ENCODE measurements at places on chromosomes 7 and 10.

DNA sequence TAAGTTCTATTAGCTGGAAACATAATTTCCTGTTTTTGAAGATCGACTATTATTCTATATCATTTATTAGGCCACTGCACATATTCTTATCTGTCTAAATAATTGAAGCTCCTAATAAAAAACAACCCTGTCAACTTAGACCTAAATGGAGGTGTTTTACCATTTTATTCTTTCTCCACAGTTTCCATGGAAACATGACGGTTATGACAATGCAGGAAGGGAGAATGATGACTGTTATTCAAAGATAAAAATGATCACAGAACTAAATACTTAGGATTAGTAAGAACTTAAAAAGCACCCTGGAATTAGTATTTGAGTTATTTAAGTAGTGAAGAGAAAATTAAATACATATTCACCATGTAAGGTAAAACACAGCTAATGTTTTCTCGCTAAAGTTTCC lies 119.9 kb upstream of the DKK1 start:
- no peak for DNase-seq

- no peak for DNase-seq
Measured at GRCh38 chr7:144670218-144670617, 165.6 kb downstream of the TPK1 start.

GRCh38 chr10:63866075-63866746 lies 345.0 kb downstream of the REEP3 start:
- peak; percentile 59 for DNase-seq

- no peak for DNase-seq
Measured at GRCh38 chr7:119254742-119255141, 1018.2 kb upstream of the KCND2 start.

GRCh38 chr10:66519616-66520015 lies 406.2 kb upstream of the LRRTM3 start:
- no peak for DNase-seq

GRCh38 chr10:129765664-129766550 lies 198.2 kb downstream of the EBF3 start:
- no peak for DNase-seq

DNA sequence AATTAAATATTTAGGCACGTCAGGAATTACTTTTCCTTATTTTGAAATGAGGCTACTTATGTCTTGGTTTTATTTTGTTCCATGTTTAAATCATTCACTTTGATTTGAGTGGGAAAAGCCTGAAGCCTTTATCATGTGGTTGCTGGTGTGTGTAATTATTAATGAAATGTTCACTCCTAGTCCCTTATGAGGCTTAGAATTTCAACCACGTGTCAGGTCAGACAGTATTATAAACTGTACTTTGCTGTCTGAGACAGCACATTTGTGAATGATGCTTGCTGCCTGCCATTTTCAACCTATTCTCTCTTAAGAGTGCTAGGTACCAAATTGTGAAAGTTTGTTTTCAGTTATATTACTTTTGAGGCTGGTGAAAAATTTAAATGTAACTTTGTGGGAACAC lies 58.9 kb downstream of the COL17A1 start:
- no peak for DNase-seq

DNA sequence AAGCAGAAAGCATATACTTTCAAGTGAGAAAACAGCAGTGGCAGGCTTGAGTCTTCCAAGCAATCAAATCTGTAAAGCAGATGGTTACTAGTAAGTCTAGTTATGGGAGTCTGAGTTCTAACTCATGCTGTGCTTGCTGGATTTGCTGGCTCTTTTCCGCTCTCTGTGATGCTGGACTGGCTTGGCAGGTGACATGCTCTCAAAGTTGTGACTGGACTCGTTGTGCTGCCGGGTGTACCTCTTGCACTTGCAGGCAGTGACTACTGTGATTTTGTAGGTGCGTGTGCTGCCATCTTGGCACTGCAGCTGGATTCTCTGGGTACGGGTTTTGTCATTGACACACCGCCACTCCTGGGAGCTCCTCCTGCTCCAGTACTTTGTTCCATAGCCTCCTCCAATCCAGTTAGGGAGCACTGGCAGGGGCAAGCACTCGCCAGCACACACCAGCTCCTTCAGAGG lies 3.1 kb downstream of the SOSTDC1 start:
- no peak for DNase-seq

DNA sequence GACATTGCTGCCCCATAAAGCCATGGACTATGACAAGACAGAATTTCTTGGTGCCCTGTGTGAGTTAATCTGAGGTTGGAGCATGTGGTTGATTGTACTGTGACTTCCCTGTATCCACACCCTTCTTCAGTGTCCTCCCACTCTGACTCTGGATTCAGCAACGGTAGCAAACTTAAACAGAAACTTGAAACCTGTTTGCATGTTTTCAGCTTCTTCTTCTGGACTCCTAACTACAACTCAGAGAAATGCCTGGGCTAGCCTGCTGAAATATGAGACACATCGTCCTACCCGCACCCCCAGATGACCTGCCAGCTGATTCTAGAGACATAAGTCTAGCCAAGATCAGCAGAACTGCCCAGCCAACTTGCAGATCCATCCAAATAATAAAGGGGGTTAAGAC lies 78.4 kb downstream of the IPMK start:
- DNase-seq = no peak

GRCh38 chr7:121420976-121421375 lies 24.9 kb upstream of the FAM3C start:
- DNase-seq = no peak

GRCh38 chr7:304574-305409 lies 14.8 kb downstream of the FOXL3 start:
- no peak for DNase-seq

DNA sequence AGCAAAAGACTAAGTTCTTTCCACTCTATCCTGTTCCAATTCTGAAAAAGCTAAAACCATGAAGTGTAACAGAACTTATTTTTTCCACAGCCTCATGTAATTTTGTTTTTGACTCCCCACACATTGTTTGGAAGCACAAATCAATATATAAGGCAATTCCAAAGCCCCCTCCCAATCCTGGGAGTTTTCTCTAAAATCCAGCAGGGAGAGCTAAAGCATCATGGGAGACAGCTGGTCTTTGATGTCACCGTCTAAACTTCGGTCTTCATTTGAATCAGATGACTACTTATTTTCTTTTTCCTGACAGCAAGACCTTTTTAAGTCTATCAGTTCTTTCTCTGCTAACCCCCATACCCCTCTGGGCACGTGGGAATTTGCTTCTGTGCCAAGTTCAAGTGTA lies 33.3 kb upstream of the PON1 start:
- no peak for DNase-seq

GRCh38 chr7:107580716-107581383 lies 804 bp downstream of the BCAP29 start:
- DNase-seq = no peak

DNA sequence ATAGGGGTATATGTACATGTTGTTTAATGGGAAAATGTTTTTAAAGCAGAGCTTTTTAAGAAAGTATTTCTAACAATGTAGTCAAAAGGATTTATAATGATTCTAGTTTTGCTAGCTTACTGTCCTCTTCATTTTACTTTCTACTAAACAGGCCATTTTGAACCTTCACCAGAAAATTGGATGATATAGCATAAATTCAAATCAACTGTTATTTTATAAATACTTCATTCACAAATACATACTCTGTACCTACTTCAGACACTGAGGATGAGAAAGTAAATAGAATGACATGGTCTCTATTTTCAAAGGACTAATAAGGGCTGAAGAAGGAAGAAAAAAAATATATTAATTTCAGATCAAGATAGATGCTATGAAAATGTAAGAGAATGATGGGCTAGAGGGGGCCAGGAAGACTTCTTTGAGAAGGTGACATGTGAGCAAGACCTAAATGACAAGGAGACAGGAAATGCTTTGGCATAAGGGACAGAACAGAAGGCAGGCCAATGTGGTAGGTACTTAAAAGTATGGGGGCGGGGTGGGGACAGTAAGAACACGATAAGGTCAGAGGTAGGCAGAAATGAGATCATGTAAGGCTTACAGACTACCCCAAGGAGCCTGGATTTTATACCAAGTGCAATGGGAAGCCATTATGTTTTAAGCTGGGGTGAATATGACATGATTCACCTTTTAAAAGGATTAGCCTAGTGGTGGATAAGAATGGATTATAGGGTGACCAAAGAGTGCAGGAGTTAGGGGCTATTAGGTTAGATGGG lies 5.2 kb downstream of the NAMPT start:
- DNase-seq = no peak

- no peak for DNase-seq
Measured at GRCh38 chr10:9243941-9244411, 1189.5 kb downstream of the GATA3 start.

GRCh38 chr7:30430276-30430675 lies 48.3 kb downstream of the NOD1 start:
- no peak for DNase-seq

- no peak for DNase-seq
Measured at GRCh38 chr10:49518982-49519578, 19.8 kb downstream of the ERCC6 start.

- no peak for DNase-seq
Measured at GRCh38 chr7:29892231-29892630, 85.9 kb downstream of the WIPF3 start.

GRCh38 chr10:97590082-97590747 lies 694 bp downstream of the C10orf62 start:
- no peak for DNase-seq

DNA sequence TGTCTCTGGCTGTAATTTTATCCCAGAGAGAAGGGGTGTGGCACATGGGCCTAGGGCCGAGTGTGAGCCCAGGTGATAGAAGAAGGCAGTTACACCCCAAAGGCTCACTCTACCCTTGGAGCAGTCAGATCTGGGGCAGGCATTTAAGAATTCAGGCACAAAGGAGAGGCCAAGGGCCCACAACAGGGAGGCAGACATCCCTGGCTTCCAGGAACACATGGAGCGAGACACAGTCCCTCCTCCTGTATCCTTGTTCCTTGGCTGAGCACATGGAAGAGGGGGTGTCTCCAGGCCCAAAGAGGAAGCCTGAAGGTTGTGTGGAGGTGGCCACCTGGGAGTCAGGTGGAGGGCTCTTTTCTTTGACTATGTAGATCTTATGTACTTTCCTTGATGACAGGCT lies 286.2 kb downstream of the RPS24 start:
- no peak for DNase-seq

GRCh38 chr10:93554760-93555432 lies 11.6 kb upstream of the FFAR4 start:
- DNase-seq = peak; percentile 47

DNA sequence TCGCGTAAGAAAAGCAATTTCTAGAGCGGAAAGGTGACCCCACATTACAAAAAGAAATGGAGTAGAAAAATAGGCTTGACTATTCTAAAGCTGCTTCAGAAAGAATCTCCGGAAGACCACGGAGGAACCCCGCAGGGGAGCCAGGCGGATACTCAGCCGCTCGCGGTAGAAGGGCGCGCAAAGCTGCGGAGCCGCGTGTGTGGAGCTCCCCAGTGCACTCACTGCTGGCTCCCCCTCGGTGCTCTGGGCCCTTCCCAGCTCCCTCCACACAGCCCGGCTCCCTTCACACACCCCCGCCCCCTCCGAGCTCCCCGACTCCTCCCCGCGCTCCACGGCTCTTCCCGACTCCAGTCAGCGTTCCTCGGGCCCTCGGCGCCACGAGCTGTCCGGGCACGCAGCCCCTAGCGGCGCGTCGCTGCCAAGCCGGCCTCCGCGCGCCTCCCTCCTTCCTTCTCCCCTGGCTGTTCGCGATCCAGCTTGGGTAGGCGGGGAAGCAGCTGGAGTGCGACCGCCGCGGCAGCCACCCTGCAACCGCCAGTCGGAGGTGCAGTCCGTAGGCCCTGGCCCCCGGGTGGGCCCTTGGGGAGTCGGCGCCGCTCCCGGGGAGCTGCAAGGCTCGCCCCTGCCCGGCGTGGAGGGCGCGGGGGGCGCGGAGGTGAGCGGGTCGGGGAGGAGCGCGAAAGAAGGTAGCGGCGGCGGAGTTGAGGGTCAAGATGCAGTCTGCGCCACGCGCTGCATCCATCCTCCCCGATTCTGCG lies at the start of gene STEAP2:
Gene STEAP2 (plus strand): TSS at position 350 of the 758 bp plus-strand sequence. CDS start 13,343 bp downstream, outside the sequence.
- DNase-seq = peak; percentile 73

DNA sequence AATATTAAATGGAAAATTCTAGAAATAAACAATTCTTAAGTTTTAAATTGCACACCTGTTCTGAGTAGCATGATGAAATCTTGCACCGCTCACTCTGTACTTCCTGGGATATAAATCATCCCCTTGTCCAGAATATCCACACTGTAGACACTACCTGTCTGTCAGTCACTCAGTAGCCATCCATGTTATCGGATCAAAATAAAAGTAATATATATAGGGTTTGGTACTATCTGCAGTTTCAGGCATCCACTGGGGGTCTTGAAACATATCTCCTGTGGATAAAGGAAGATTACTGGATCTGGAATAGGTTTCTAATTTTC lies 6.8 kb downstream of the TECTB start:
- no peak for DNase-seq

DNA sequence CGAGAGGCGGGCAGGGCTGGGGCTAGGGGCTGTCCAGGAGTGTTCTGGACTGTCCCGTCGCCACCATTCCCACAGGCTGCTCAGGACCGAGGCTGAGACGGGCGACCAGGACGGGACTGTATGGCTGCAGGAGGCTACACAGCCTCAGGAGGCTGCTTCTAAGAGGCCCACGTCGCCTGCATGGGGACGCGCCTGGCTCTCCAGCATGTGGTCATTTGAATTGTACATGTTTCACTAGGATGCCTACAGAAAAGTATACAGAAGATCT lies 216.3 kb downstream of the TCERG1L start:
- no peak for DNase-seq

DNA sequence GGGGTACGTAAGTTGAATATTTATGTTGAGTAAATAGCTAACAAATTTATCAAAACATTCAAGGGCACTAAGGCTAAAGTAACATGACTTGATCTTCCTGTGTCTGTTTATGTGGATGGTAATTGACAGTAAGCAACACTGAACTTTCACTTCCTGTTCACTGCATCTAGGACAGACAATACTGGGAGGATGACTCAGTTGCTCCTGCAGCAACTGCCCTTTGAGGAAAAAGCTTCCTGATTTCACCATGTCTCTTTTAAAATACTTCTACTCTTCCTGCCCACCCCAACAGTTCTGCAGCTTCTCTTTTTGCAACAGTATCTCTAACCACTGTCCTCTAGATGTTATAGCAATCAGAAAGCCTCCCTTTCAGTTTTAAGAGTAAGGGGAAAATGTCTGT lies 76.6 kb upstream of the HGF start:
- DNase-seq = no peak

DNA sequence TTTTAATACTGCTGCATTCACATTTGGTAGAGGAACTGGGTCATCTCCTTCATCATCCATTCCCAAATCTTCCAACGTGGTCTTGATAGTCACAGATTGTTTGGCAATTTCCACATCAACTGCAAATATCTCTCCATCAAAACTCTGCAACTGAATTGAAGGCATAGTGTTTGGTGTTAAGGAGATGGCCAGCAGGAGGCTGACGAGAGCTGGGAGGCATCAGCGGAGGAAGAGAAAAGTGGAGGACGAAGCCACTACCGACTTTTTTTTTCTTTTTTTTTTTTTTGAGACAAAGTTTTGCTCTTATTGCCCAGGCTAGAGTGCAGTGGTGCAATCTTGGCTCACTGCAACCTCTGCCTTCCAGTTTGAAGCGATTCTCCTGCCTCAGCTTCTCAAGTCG lies 205.0 kb upstream of the KCTD7 start:
- DNase-seq = no peak

DNA sequence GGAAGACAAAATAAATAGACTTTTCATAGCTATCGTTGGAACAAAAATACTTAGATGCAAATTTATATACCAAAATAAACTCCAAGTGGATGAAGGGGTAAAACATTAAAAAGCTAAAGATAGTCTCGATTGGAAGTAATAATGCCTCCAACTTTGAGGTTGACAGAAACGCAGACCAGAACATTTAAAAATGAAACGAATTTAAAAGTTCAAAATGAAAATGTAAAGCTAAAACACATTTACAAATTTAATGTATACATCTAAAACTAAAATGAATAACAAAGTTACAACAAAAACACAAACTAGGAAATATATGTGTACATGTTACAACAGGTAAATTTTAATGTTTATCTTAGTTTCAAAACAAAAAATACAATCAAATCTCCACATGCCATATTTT lies 107.5 kb upstream of the AKR1E2 start:
- DNase-seq = no peak

Measured in right renal pelvis (tissue), 4 donors.